ENCODE measurements at places on chromosomes 11 and 22.

DNA sequence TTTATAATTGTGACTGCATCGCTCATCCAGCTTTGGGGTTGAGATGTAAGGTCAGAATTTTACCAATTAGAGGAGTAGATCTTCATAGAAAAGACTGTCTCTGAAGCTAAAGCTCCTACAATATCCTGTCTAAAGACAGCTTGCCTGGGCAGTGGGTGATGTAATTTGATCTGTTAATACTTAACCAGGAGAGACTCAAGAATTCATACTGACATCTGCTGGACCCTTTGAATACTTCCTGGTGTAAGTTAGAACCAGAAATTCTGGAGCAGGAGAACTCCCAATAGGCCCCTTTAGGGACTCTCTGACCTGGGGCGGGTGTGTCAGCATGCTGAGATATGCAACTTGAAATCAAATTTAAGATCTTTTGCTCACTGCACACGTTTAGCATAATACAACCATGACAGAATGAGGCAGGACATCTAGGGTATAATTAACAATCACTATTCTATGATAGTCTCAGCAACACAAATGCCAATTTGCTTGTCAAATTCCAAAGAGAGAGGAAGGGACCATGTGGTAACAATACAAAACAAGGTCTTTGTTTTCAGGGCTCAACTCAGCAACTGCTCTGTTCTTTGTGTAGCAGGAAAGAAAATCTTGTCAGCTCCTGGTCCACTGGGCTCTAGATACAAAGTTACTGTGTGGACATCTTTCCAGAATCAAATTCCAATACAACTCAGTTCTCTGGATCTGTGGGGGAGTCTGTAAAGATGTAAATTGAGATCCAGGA lies 143.9 kb downstream of the INSC start:
- DNase-seq = no peak

DNA sequence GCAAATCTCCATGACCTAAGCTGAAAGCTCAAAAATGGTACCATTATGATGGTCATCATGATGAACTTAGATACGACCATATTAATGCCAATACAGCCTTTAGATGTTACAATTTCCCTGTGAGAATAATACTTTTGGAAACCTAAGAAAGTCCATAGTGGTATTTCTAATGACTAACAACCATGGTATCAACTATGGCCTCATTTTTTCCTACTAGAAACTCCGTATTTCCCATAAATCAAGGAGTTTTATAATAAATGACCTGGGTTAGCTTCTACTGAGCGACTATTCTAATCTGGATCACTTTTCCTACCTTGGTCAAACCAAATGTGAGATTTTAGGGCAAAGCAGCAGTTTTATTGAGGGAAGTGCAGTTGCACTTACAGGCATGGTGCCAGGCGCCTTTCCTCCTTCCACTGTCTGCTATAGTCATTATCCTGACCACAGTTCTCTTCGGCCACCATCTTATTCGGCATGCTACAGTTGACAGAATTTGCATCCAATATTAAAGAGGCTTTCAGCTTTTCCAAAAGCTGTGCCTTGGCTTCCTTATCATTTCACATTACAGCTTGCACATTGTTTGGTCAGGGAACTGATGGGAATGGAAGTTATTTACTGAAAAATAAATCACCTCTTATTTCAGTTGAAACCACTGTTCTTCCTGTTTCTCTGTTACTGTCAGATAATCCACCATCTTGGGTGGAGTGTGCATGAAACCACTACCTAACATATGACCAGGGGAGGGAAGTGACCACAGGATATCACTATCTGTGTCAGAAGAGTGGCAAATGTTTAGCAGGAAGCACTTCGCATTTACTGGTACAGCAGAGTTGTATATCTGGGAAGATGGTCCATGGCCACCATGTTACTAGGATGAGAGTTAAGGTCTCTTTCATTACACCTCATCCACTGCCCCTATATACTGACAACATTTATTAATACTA lies 74.5 kb upstream of the PICALM start:
- no peak for DNase-seq

DNA sequence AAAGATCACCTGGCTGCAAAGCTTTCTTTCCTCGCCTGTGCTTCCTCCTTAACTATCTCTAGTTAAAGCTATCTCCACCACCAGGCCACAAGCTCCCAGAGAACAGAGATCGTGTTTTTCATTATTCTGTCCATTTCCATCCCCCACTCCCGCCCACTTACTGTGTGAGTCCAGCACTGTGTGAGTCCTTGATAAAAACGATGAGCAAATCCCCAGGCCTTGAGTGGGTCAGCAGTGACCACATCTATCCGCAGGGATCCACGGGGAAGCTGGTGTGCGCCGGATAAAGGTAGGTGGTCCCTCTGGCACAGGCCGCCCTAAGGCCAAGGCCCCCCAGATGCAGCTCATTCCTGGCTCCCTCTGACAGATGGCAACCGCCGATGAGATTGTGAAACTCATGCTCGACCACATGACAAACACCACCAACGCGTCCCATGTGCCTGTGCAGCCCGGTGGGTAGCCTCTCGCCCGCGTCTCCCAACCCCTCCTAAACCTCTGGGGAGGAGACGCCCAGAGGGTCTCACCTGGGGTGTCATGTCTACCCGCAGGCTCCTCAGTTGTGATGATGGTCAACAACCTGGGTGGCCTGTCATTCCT lies 9.3 kb downstream of the TKFC start:
- DNase-seq = no peak

DNA sequence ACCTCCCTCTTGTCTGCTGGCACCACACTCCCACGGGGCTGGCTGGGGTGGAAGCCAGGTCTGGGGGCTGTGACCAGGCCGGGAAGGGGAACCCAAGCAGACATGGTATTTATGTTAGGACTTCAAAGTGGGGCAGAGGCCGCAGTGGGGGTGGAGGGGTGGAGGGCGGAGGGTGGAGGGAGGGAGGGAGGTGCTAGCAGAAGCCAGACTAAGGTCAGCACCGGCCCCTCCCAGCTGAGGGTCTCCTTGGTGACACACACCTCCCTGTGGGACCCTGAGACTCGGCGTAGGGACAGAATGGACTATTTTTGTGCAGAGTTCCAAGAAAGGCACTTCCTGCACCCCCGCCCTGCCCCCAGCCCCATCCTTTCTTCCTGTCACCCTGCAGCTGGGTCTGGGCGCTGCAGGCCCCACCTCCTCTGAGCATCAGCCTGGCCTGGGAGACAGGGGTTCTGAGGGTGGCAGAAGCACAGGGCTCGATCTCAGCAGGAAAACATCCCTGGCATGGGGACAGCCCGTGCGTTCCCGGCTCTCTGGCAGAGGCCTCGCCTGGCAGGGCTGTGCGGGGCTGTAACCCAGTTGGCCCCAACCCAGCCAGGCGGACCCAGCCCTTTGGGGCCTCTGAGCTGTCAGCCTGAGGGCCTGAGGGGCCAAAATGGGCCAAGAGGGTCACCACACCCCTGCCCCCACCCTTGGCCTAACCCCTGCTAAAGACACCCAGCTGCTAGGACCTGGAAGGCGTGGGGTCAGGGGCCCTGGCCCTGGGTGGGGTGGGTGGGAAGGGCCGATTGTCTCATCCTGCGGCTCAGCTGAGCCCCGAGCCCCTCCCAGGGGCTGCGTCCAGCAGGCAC lies 9.6 kb upstream of the CD248 start:
- no peak for DNase-seq

Data from activated CD4-positive, CD25-positive, alpha-beta regulatory T cell treated with anti-CD3 and anti-CD28 coated beads, Interleukin-2, amount 50 U/mL, for 16 hours (primary cell).